Chondrocyte (in vitro differentiated cells): ENCODE measurements at places on chromosomes 4 and X. TPM values are rescaled to one million over a fixed set of nuclear protein-coding genes. Genes with fewer than 3 reads are reported as not detected.

The EMCN gene
- 0.19 TPM in 1 of 3 replicates, not detected in the others for total RNA-seq

The TEX11 gene
- not detected in 3 replicates for total RNA-seq

The NUP62CL gene
- total RNA-seq = not detected in 3 replicates

The MAGEA8 gene
- not detected in 3 replicates for total RNA-seq

The TET2 gene
- total RNA-seq = 19.6 to 28.4 TPM (median 19.6 TPM) in 3 replicates

The KLB gene
- total RNA-seq = not detected in 3 replicates

The RHOXF2 gene
- not detected in 3 replicates for total RNA-seq

The NAP1L2 gene
- 0.56 to 0.87 TPM (median 0.70 TPM) in 3 replicates for total RNA-seq

The FGF2 gene
- total RNA-seq = 25.0 to 26.2 TPM (median 25.1 TPM) in 3 replicates

The NEIL3 gene
- 1.5 to 2.5 TPM (median 1.7 TPM) in 3 replicates for total RNA-seq

The ADH7 gene
- not detected in 3 replicates for total RNA-seq

The GABRG1 gene
- not detected in 3 replicates for total RNA-seq

The ZMAT1 gene
- total RNA-seq = 3.4 to 4.7 TPM (median 4.0 TPM) in 3 replicates

The CA5B gene
- total RNA-seq = 4.5 to 7.9 TPM (median 7.5 TPM) in 3 replicates

The SPANXA1 gene
- total RNA-seq = not detected in 3 replicates

The CRLF2 gene
- not detected in 3 replicates for total RNA-seq

The GLRA2 gene
- not detected in 3 replicates for total RNA-seq

The ARMCX2 gene
- total RNA-seq = 144 to 193 TPM (median 146 TPM) in 3 replicates

The SSX4 gene
- not detected in 3 replicates for total RNA-seq

The MCUB gene
- 7.2 to 11.4 TPM (median 9.5 TPM) in 3 replicates for total RNA-seq

The NLGN3 gene
- total RNA-seq = 0.52 to 1.1 TPM (median 0.87 TPM) in 3 replicates

The SLC9A7 gene
- 4.2 to 6.1 TPM (median 5.4 TPM) in 3 replicates for total RNA-seq

The PF4V1 gene
- not detected in 3 replicates for total RNA-seq

The MYL5 gene
- total RNA-seq = 22.8 to 26.5 TPM (median 25.6 TPM) in 3 replicates

The ENPEP gene
- 0.63 to 2.2 TPM (median 0.72 TPM) in 3 replicates for total RNA-seq

The ERAS gene
- 0.22 TPM in 1 of 3 replicates, not detected in the others for total RNA-seq

The WDFY3 gene
- total RNA-seq = 59.5 to 80.1 TPM (median 61.9 TPM) in 3 replicates

The PCDH19 gene
- total RNA-seq = 5.0 to 63.2 TPM (median 5.3 TPM) in 3 replicates

The POF1B gene
- total RNA-seq = not detected in 3 replicates

The PCDH11X gene
- total RNA-seq = not detected in 3 replicates

The OPN1MW2 gene
- not detected in 3 replicates for total RNA-seq

The TACR3 gene
- not detected in 3 replicates for total RNA-seq

The ARHGEF6 gene
- 11.8 to 13.8 TPM (median 12.2 TPM) in 3 replicates for total RNA-seq

The WNK3 gene
- total RNA-seq = 5.7 to 6.0 TPM (median 5.7 TPM) in 3 replicates

The CT83 gene
- not detected in 3 replicates for total RNA-seq

The SPON2 gene
- 158 to 184 TPM (median 162 TPM) in 3 replicates for total RNA-seq

The GNPDA2 gene
- total RNA-seq = 17.9 to 23.8 TPM (median 18.9 TPM) in 3 replicates

The DSPP gene
- total RNA-seq = not detected in 3 replicates

The ADGRG4 gene
- total RNA-seq = 0.24 to 0.36 TPM (median 0.30 TPM) in 3 replicates

The SPANXA2 gene
- not detected in 3 replicates for total RNA-seq

The TCP11X2 gene
- total RNA-seq = not detected in 3 replicates

The BEND2 gene
- total RNA-seq = not detected in 3 replicates

The PAGE2B gene
- not detected in 3 replicates for total RNA-seq

The TRIM75 gene
- not detected in 3 replicates for total RNA-seq

The CC2D2A gene
- 18.6 to 31.5 TPM (median 19.2 TPM) in 3 replicates for total RNA-seq

The CYBB gene
- total RNA-seq = not detected in 3 replicates

The CYTL1 gene
- total RNA-seq = 49.9 to 67.7 TPM (median 67.3 TPM) in 3 replicates

The NWD2 gene
- not detected in 3 replicates for total RNA-seq

The RRH gene
- total RNA-seq = not detected in 3 replicates

The CT55 gene
- not detected in 3 replicates for total RNA-seq

The GRPR gene
- total RNA-seq = 0.17 to 0.23 TPM in 2 of 3 replicates, not detected in the other

The AMOT gene
- 7.1 to 9.5 TPM (median 7.9 TPM) in 3 replicates for total RNA-seq

The TBC1D8B gene
- total RNA-seq = 15.7 to 19.8 TPM (median 16.5 TPM) in 3 replicates

The P2RY8 gene
- not detected in 3 replicates for total RNA-seq

The TCEAL2 gene
- total RNA-seq = not detected in 3 replicates

The MID2 gene
- total RNA-seq = 18.0 to 19.8 TPM (median 18.7 TPM) in 3 replicates

The OPRPN gene
- not detected in 3 replicates for total RNA-seq

The HSD17B11 gene
- total RNA-seq = 10.3 to 12.9 TPM (median 11.3 TPM) in 3 replicates
